ENCODE measurements at places on chromosomes 12 and 14.

GRCh38 chr12:75558287-75558686, 46.9 kb upstream of the KRR1 start:
- DNase-seq: no peak

DNA sequence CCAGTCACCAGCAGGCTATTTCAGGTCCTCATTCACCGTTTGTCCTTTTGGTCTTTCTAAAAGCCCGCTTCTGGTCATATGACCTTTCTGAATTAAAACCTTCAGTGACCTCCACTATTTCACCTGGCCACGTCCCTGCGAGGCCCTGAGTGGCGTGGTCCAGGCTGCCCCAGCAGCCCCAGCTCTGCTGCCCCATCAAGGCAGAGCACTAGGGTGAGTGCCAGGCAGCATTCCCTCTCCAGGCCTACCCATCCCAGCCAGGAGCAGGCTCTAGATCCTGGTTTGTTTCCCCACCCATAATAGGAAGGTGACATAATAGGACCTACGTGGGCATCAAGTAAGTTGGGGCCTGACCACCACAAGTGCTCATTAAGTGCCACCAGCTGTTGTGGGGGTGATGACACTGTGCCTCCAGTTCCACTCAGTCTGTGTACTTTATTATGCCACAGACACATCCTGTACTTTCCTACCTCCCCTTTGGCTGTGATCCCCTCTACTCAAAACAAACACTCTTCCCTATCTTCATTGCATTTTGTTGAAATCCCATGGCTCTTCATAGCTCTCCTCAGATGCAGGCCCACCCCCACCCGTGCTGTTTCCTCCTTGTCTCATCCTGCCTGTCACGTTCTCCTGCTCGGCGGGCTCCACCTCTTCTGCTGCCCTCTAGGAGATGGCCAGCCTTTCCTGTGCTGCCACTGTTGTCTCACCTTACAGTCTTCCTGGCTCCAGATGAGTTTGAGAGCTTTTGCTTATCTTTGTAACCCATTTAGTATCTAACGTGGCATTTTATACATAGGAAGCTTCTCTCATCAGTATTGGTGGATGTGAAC, 21.4 kb downstream of the CKB start:
- DNase-seq: no peak

DNA sequence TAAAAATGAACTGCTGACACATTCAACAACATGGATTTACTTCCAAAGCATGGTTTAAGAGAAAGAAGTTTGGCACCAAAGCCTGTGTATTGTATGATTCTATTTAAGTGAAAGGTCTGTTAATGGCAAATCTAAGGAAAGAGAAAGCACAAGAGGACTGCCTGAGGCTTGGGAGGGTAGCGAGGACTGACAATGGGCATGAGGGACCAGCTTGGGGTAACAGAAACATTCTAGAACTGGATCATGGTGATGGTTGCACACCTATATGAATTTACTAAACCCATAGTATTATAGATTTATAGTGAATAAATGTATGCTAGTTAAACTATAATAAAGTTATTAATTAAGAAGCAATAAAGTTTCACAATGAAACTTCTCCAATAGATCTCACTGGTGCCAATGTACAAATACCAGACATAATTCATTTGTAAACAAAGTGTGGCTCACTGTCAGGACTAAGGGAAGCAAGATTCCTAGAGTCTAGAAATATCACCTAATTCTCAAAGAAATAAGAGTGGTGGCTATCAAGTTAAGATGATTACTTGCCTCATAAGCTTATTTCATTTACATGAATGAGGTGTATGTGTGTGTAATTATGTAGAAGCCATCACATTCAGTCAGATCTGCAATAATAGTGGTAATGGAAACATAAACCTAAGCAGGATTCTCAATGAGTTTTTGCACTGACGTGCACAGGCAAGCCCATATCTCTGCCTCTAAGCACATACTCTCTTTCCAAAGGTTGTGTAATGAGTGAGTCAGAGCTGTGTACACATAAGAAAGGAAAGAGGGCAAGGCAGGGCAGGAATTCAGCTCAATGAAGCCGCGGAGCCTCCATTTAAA, 353.4 kb downstream of the KCNH5 start:
- no peak for DNase-seq

GRCh38 chr14:66758031-66758613, 250.2 kb downstream of the GPHN start:
- DNase-seq: no peak

DNA sequence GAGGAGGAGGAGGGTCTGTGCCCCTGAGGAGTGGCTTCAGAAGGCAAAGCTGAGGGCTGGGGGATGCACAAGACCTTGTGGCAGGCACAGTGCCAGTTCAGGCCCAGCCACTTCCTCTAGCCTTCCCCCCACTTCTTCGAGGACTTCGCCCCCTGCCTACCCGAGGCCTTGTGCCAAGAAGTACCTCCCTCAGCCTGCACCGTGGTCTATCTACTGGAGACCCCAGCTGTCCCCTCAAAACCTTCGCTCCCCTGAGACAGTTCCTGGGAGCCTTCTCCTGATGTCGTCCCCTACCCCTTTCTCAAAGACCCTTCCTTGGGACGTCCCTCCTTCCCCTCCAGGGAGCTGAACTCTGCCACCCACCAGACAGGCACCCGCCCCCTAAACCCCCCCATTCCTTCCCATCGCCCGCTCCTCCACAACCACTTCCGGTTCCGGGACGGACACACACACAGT, 604 bp downstream of the ZNF384 start:
- no peak for DNase-seq
